ENCODE measurements at places on chromosomes 2 and 18.

DNA sequence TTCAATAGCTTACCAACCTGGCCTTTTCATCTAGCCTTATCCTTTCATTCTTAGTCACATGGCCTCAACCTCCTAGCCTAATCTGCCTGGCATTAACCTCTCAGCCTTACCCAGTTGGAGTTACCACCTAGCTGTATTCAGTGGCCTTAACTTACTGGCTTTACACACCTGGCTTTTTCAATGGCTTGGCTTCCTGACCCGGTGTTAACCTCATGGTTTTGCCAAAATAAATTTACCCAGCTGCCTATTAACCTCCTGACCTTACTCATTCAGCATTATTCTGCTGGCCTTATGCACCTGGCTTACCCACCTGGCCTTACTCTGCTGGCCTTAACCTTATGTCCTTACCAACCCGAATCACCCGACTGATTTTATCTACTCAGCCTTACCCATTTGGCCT is 135.5 kb upstream of the ZSWIM2 start:
- DNase-seq = no peak

DNA sequence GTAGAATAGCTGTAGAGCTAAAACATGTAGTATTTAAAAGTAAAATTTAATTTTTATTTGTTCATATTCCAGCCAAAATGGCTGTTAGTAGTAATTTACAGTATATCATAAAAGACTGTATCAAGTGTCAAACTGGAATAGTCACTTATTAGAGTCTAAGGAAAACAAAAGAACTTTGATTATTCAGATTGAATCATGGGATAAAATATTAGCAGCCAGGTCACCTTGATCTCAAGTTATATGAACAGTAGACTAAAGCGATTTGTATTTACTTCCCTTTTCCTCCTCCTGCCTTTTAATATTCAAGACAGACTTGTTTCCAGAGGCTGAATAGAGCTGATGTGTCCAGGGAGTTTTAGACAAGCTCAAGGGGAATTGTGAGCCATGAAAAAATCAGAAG is 54.4 kb downstream of the PMAIP1 start:
- DNase-seq = no peak

GRCh38 chr2:235538144-235538639 is 44.3 kb downstream of the AGAP1 start:
- DNase-seq = no peak

GRCh38 chr2:42371611-42372473 is 10.8 kb upstream of the COX7A2L start:
- no peak for DNase-seq

DNA sequence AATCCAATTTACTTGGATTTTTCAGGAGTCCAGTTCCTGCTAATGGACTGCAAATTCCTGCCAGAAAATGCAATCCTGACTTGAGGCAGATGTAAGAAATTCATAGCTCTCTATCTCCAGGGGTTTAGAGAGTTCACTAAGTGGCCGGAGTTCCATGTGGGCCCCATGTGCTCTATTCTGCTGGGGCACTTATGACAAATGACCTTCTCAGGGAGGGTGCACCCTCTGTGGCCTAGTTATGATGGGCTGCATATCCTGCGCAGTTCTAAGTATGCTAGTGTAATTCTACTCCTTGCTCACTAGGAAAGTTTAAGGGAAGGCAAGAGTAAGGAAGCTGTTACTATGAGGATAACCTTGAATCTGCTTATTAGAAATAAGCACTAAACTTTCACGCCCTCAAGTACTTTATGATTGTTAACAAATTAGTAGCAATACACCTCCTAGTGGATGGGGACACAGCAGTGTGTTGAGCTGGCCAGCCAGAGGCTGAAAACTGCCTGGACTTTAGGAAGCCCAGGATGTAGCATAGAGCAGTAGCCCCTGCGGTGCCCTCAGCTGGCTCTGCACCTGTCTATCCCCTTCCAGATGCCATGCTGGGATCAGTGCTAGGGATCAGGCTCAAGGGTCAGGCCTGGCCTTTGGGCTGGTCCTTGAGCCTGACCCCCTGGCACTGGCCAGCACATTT is 14.4 kb downstream of the SMYD1 start:
- no peak for DNase-seq
